ENCODE measurements at places on chromosomes 6 and 20. TPM values are rescaled to one million over a fixed set of nuclear protein-coding genes. Genes with fewer than 3 reads are reported as not detected.

Gene DEFB132
- not detected for total RNA-seq

Gene KIAA1586
- total RNA-seq = 11.7 TPM

Gene STMN3
- total RNA-seq = 122 TPM

Gene PDE7B
- 0.25 TPM for total RNA-seq

Gene OTOR
- total RNA-seq = not detected

Gene COL12A1
- not detected for total RNA-seq

Gene UTRN
- total RNA-seq = 153 TPM

Gene TRIM40
- not detected for total RNA-seq

DNA sequence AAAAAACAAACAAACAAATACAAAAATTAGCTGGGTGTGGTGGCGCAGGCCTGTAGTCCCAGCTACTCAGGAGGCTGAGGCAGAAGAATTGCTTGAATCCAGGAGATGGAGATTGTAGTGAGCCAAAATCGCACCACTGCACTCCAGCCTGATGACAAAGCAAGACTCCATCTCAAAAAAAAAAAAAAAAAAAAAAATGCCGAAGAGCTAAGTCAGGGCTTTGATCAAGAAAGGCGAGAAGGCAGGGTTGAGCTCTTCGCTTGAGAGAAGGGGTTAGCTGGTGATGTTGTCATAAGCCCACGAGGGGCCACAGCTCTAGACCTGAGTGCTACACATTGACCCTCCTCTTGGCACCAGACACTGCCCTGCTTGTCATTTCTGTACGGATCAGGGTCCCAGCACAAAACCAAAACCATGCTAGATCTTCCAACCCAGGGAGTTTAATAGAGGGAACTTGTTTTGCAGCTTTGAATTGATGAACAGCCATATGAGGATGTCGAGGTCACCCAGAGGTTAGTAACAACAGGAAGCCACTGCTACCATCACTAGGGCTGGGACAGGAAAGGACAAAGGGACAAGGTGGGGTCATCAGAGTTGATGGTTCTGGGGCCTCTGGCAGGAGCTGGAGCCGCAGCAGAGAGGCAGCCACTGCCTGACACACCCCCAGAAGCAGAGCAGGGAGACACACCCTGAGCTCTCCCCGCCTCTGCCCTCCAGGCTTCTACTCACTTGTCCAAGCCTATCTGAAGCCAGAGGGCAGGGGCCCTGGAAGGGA, 122.7 kb downstream of the SNX5 start:
- no peak for DNase-seq

- no peak for DNase-seq
These were observed 205.5 kb downstream of the NKAIN2 start for GRCh38 chr6:124008988-124009765.

DNA sequence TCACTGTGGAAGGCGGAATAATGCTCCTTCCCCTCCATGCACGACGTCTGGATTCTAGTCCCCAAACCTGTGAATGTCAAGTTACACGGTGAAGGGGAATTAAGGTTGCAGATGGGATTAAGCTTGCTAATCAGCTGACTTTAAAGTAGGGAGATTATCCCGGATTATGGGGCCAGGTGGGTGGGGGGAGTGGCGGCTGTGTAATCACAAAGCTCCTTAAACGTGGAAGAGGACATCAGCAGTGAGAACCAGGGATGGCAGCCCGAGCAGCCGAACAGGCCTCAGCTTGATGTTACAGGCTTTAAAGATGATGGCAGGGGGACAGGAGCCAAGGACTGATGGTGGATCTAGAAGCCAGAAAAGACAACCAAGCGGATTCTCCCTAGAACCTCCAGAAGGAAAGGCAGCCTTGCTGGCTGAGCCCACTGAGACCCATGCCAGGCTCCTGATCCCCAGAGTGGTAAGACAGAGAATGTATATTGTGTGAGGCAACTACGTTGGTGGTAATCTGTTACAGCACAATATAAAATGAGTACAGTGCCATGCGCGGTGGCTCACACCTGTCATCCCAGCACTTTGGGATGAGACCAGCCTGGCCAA, 117.5 kb downstream of the SCML4 start:
- no peak for DNase-seq

DNA sequence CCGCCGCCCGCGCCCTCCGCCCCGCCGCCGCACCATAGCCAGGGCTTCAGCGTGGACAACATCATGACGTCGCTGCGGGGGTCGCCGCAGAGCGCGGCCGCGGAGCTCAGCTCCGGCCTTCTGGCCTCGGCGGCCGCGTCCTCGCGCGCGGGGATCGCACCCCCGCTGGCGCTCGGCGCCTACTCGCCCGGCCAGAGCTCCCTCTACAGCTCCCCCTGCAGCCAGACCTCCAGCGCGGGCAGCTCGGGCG, 1.5 kb downstream of the FOXC1 start:
- DNase-seq = no peak

GRCh38 chr6:155152211-155153076, 111.4 kb upstream of the CLDN20 start:
- DNase-seq = no peak

- DNase-seq = no peak
These were observed 62.3 kb upstream of the SYNDIG1 start for GRCh38 chr20:24407151-24407550.

DNA sequence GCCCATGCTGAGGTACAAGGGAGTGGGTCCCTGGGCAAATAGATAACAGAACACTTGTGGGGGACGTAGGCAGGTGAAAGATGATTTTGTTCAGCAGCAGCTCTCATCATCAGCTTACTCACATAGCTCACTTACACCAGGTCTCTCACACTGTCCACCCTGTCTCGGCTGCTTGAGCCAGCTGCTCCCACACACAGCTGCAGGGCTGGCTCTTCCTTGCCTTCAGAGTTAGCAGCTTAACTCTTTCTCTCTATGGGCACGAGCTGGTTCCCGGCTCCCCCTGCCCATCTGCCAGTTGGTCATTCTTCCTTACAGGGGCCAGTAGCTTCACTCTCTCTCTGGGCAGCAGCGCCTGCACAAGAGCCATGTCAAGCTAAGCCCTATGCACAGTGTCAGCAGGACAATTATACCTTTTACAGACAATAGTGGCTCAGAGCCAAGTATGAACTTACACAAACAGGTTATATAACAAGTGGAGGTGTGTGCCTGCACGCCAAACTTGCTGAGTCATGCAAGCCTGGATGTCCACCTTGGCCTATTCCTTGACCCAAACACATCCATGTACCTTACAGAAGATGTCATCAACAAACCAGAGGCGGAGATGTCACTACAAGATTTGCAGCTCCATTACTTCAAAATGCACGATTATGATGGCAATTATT, 18.7 kb downstream of the ZNF391 start:
- DNase-seq = no peak

DNA sequence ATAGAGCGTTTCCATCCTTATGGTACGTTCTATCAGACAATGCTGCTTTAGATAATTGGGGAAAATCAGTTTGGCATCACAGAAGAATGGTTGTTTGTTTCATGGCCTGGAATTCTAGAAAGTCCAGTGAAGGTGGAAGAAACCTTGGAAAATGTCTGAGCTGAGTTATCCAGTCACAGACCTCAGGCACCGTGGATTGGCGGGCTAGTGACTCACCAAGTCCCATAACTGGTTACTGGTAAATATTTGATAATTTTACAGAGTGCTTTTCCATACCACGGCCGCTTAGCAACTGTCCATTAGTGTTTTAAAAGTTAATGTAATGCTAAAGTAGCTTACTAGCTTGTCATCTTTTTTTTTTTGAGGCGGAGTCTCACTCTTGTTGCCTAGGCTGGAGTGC, 99.4 kb downstream of the SLC35B3 start:
- DNase-seq = no peak

DNA sequence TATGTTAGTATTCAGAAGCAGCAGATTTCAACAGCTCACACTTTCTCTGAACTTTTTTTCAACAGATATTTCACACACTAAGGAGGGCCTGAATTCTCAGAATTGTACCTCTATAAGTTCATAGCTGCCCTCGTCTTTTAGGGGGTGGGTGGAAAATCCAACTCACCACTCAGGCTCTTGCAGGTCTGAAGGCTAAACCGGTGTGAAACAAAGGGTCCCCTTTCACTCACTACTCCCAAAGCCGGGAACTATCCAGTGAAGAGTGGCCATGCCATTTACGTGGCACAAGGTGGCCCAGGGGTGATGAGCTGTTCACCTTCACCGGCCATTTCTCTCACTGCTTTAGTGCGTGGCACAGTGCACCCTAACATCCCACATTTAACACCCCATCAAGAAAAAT, 24.2 kb downstream of the TBC1D7 start:
- DNase-seq = no peak

DNA sequence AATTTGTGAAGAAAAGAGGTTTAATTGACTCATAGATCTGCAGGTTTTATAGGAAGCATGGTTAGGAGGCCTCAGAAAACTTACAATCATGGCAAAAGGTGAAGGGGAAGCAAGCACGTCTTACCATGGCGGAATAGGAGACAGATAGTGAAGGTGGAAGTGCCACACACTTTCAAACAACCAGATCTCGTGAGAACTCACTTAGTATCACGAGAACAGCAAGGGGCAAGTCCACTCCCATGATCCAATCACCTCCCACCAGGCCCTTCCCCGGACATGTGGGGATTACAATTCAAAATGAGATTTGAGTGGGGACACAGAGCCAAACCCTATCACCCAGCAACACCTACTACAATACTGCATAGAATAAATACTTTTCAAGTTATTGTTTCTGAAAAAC, 7.3 kb upstream of the HEBP2 start:
- no peak for DNase-seq

- DNase-seq = no peak
These were observed 9.0 kb upstream of the TULP4 start for GRCh38 chr6:158303210-158303731.

DNA sequence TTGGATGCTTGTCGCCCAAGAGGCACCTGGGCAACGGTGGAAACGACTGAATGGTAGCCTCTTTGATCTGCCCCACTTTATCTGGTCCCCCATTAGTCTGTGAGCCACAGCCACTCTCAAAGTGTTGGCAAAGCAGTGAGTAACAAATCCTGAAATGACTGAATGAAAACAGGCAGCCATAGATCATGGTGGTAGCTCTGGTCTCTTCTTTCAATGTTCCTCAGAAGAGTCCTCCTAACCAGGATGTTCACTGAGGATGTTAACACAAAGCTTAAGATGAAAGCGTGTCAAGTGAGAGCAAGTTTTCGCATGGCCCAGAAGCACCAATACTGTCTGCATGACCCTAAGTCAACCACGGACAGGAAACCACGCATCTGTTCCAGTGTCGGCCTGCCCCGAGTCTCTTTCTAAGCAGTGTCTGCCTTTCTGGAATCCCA, 107.3 kb downstream of the IRF4 start:
- no peak for DNase-seq

- no peak for DNase-seq
These were observed 126.4 kb upstream of the CDH4 start for GRCh38 chr20:61125546-61126180.

DNA sequence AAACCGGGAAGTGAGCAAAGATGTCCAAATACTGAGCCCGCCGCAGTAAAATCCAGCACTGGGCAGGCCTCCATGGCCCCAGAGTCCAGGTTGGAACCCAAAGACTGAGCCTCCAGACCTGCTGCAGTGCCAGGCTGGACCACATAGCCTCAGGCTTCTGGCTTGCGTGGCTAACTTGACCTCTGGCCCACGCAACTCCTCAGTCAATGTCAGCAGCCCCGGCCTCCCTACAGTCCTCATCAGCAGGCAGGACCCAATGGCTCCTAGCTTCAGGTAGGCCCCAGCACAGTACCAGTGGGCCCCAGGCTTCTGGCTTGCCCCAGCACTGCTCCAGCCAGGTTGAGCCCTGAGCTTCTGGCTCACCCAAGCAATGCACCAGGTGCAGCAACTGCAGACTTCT, 245.1 kb upstream of the AFDN start:
- no peak for DNase-seq

DNA sequence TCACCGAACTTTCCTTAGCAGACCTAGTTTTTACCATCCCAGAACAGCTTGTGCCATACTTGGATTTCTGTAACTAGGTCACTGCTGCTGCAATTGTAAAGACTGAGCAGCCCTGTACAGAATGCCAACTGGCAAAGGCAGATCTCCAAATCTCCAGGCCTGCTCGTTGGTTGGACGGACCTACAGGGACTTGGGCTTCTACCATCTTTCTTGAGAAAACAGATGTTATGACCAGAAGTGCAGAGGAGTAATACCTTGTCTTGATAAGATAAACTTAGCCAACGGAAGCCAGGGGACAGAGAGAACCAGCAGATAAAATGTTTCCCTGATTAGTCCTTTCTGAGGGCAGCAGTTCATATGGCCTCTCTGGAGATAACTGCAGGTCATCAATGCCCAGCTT, 304.1 kb downstream of the RFPL4B start:
- no peak for DNase-seq

DNA sequence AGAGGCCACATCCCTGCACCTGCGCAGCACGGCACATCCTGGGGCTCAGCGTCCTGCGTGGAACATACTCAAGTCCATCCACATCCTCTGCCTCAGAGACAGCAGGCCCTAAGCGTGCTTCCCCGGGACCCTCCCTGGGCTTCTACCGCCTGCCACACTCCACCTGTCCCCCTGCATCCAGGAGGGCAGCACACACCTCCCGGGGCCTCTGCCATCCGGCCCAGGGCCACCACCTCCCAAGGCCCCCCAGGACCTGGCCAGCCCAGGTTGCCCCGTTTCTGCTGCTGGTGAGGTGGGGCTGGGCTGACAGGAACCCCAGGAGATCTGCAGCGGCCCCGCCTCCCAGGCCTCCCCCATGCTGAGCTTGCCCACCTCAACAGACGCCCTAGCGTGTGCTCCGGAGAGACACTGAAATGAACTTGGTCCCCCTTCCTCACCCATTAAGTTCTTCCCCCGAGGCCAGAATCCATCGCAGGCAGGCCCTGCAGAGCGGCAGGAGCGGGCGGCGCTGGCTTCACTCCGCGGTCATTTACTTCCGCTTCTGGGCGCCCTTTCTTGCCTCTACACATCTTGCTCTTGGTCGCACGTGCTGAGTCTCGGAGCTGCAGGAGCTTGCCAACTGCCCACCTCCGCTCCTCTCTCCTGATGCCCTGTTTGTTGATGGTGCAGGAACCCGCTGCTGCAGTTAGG, 235.3 kb downstream of the TAF4 start:
- no peak for DNase-seq

DNA sequence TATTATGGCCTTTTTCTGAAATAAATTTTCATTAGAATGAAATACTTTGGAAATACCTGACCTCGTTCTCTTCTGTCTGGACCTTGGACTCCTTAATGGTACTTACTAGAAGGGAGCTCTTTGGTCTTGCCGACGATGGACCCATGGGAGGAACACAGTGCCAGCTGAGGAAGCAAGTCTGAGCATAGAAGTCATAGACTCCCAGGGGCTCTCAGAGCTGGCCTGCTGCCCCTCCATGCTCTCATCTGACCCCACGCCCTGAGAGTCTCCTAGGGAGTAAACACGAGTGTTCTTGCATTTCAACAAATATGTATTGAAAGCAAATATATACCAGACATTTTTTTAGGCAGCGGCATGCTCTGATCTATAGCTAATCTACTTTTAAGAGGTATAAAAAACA, 87.8 kb downstream of the PLEKHG1 start:
- no peak for DNase-seq
